Central memory CD8-positive, alpha-beta T cell (primary cell): ENCODE measurements at places on chromosomes 1 and 21.

- no peak for DNase-seq
Measured at GRCh38 chr1:202858331-202858730, 30.6 kb downstream of the RABIF start.

GRCh38 chr1:63987628-63988024 is 213.8 kb downstream of the ROR1 start:
- DNase-seq, result no peak

DNA sequence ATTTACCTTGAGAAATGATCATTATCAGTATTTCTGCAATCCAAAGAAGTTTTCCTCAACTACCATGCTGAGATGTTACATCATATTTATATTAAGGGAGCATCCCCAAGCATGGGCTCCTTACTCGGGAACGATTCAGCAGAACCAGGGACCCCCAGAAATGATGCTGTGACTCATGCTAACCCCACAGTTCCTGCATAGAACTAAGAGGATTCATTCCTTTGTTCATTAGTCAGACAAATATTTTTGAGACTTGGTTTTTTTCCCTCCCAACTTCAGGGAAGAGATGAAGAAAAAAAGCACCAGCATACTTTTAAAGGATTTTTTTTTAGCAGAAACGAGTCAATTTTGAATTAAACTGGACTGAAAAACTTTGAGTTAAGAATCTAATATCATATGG is 49.2 kb upstream of the COL24A1 start:
- no peak for DNase-seq

DNA sequence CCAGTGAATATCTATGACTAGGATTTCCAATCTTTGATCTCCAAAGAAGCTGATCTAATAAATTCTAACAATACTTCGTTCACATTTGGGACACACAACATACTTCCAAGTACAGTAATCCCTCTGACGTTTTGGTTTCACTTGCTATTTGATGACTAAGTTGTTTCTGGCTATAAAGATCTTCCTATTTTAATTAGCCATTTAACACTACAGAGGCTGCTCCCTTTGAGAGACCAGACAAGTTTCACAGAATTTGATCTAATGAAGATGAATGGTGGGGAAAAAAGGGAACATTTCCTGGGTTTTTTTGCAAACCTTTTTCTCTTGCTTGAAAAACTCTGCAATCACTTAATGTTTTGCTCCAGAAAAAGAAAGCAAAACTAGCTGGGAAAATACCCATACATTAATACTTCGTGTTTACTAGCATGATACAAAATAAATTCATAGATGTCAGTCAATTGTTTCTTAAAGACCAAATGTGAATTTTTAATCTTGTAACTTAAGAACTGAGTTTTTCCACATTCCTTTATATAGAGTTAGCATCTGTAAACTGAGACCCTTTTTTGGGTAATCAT is 28.0 kb upstream of the GLIS1 start:
- DNase-seq, result no peak

DNA sequence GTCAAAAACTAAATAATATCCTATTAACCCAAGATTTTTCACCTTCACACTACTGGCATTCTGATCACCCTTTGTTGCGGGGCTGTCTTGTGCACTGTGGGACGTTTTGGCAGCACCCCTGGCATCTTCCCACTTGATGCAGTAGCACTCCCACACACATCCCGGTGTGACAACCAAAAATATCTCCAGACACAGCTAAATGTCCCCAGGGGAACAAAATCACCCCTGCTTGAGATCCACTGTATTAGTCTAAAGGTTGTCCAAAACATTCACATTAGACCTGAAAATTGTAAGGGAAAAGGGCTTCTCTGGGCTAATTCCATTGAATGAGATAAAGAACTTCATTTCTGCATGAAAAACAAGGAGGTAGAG is 37.8 kb downstream of the PLEKHO1 start:
- DNase-seq, result no peak
